ENCODE measurements at places on chromosomes 16 and 17.

- no peak for DNase-seq
Measured at GRCh38 chr16:89110641-89111040, 17.0 kb downstream of the ACSF3 start.

DNA sequence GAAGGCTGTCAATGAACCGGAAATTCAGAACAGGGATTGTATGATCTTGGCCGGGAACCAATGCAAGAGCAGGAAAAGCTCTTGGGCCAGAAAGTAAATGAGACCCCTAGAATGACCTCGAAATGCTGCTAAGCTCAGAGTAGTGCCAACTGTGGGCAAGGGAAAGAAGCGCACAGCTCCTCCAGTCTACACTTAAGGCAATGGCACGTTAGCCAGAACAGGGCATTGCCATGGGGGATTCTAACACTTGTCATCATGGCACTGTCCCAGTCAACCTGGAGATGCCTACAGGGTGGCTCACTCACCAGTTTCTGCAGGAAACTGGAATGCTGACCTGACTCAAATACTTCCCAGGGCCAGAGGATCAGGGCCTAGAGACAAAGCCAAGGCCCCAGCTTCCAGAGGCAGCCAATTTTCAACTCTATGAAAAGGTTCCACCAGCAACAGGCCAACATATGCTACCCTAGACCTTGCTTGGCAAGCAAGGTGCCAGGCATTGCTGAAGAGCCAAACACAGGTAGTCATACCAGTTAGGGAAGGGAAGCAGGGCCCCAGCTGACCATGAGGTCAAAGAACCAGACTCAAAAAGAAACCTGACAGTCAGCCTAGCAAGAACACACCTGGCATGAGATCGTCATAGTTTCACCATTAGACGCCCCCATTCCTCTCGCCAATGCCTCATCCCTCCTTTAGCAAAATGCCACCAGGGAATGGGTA is 34.9 kb downstream of the ARHGAP17 start:
- no peak for DNase-seq

DNA sequence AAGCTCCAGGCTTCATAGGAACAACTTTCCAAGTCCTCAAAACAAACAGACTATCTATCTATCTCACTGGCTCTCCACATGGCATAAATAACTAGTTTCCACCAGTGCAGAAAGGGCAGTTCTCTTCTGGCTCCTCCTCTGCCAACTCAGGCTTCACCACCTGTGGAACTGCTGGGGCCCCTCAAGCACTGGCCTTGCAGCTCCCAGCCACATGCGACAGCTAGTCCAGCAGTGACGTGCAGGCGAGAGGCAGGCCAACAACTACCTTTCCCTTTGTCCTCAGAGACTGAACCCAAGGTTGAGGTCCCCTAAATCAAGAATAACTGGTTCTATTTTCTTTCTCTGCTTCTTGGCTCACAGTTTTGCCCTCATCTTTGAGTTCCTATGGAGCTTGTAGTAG is 137.6 kb downstream of the AATF start:
- no peak for DNase-seq

DNA sequence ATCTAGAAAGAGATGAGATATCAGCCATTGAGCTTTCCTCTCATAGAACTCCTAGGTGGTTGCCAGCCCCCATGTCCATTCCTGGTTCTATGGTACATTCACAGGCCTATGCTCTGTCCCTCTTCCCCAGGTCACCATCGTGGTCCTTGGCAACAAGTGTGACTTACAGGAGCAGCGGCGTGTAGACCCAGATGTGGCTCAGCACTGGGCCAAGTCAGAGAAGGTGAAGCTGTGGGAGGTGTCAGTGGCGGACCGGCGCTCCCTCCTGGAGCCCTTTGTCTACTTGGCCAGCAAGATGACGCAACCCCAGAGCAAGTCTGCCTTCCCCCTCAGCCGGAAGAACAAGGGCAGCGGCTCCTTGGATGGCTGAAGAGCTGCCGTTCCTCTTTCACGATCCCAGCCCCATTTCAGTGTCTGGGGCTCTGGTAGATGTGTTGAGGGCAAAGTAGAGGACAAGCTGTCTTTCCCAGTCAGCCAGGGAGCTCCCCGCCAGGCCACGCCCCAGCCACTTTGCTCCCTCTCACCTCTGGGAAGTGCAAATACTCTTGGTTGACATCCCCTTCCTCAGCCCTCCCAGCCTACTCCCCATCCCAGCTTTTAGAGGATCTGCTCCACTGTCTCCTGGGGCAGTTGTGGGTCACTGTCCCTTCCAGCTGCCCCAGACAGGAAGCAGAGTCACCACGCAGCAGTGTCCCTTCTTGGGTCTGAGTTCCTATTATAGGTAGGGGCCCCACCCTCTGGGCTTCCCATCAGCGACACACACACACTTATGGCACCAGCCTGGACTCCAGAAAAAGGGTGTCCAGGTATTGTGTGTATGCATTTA is 3.8 kb downstream of the NKIRAS2 start:
- no peak for DNase-seq

DNA sequence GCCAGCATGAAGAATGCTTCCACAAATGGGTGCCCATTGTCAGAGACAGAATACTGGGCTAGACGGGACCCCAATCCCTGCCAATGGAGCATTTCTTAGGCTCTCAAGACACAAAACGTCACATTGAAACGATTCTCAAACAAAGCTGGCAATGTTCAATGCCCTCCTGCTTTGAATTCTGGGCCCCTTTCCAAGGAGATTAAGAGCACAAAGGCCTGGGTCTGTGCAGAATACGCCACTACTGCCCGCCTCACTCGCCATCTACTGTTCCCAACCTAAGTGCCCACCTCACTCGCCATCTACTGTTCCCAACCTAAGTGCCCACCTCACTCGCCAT is 9.7 kb downstream of the CFAP20 start:
- no peak for DNase-seq

DNA sequence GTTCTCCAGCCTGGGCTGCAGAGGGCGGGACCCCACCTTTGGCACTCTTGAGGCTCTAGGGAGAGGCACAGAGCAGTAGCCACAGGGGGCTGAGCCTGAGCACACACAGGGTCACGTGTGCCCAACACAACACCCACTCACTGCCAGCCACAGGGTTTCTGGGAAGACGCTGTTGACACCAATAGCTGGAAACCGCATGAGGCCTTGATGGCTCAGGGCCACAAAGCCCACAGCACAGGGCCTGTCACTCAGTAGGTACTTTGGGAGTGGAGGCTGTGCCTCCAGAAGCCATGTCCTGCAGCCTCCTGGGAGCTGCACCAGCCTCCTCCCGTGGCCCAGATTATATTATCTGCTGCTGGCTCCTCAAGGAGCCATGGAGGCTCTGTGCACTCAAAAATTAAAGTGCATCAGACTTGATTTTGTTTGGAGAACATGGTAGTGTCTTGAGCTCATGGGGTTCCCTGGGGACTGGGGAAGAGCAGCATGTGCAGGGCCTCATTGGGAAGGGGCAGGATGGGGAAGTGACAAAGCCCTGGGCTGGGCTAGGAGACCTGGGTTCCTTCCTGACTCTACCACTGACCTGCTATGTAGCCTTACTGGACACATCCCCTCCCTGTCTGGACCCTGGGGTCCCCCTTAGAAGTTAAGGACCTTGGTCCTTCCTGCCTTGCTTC is 12.5 kb upstream of the SREBF1 start:
- DNase-seq = no peak

- no peak for DNase-seq
Measured at GRCh38 chr17:3959295-3959899, 4.8 kb downstream of the ATP2A3 start.

DNA sequence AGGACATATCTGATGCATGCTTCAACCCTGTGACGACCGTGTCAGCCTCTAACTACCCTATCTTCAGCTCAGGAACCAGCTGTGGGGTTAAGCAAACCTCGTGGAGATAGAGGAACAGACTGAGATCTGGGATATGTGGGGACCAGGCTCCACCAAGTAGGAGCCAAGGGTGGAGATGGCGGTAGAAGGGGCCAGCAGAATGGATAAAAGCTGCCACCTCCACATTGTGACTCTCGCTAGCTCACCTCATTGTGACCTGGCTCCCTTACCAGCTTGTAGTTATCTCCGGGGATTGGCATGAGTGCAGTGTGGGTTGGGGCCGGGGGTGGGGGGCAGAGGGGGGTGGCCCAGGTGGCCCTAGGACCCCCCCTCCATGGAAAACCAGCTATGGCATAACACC is at the start of gene SPEM2:
Gene SPEM2 (plus strand): TSS at position 301 of the 400 bp plus-strand sequence. CDS start 73 bp downstream, at position 374.
- DNase-seq = no peak

DNA sequence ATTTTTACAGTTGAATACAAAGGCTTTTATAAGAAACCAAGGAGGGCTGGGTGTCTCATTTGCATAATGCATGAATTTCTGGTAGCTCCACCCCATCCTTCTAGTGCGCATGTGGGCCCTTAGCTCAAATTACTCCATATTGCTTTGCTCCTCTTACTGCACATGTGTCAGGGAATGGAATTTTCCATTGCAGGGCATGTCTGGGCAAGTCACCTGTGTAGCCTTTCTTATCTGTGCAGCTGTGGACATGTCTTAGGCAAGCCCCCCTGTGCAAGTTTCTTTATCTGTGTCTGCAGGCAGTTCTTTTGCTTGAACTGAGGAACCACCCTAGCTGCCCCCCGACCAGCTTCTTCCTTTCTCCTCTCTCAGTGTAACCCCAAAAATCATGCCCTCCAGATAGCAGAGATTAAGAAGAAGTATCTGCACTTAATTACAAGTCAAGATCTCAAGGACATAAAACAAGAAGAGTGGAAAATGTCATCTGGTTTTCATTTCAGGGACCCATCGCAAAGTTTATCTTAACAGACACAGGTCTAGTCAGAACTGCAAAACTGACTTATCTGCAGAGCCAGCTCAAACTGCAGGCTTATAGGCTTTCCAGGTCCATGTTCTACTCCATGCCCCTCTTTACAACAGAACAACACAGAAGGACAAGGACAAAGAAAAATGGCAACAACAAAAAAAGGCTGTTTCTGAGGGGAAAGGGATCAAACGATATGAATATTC is 137.9 kb upstream of the HS3ST4 start:
- DNase-seq = no peak

- no peak for DNase-seq
Measured at GRCh38 chr17:31674305-31674704, 184.7 kb downstream of the COPRS start.

- no peak for DNase-seq
Measured at GRCh38 chr16:28923652-28924398, 1.2 kb downstream of the RABEP2 start.

- no peak for DNase-seq
Measured at GRCh38 chr16:3774156-3774767, 56.9 kb upstream of the TRAP1 start.

DNA sequence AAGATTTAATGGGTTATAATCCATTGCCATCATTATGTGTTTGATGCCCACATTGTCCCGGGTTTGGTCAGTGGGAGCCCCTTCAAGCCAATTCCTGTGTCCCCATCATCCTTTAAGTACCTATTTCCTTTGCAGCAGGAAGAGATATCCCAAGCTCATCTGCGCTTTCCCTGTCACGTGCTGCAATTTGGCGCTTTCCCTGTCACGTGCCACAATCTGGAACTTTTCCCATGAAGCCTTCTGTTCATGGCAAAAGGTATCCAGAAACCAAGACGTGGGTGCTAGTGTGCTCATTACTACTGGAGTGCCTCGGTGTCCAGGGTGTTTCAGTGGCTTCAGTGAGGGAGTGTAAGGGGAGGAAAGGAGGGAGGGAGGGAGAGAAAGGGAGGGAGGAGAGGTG is 168.5 kb downstream of the NPIPB11 start:
- no peak for DNase-seq

GRCh38 chr16:72739577-72739976 is 308.4 kb downstream of the ZFHX3 start:
- no peak for DNase-seq

- no peak for DNase-seq
Measured at GRCh38 chr16:30910427-30911029, 12.8 kb upstream of the FBXL19 start.

DNA sequence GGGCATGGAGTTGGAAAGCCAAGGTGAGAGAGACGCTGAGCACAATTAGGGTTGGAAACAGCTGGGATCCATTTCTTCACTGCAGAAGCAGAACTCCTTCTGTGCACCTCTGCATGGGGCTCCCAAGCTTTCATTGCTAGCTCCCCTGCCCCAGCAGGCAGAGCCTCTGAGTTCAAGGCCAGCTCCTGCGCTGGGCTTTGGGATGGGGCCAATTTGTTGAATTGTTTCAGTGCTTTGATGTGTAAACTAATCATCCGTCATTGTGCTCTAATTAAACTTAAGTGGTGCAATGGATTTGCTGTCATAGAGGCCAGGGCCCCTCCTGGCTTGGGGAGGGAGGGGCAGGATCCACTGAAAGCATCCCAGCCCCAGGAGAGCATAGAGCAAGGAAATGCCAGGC is 13.5 kb upstream of the LYRM9 start:
- no peak for DNase-seq

DNA sequence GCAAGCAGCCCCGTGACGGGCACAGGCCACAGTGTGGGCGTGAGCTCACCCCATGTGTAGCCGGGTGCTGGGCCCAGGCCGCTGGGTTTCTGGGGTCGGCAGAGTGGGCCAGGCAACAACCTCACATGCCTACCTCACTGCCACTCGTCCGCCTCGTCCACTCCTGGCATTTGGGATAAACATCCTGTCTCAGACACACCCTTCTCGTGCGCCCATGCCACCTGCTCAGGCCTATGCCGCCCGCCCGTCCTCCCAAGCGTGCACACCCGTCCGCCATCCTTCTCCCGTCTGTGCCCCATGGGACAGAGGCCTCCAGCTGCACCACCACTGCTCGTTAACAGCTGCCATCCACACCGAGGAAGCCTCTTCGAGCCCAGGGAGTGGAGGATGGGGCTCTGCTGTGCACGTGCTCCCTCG is 64.3 kb downstream of the KLHDC4 start:
- no peak for DNase-seq

DNA sequence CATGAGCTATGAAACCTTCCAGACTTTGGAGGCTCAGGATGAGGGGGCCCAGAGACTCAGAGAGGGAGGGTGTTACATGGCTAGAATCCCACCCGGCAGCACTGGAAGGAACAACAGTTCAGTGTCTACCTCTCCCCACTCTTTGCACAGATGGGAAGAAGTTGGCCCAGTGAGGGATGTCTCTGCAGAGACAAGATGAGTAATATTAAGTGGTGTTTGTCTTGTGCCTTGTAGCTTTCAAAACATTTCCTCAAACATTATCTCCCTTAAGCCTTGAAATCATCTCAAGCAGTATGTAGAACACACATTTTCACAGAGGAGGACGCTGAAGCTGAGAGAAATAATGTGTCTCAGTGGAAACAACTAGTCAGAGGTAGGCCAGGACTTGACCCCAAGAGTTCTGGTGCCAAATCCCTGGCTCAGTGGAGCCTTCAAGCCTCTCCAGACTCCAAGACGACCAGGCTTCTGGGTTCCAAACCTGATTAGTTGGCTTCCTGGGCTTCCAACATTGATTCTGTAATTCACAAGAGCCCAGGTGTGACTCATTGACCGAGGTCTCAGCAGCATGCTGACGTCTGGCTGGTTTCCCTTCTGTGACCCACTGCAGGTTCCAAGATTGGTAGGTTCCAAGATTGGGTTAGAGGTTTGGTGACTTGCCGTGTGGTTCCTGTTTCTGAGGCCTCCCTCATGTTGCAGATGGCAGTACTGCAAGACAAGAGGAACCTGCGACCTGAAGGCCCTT is 7.4 kb downstream of the RNF112 start:
- DNase-seq = no peak
